ENCODE measurements at places on chromosomes 16 and 17.
A peak's percentile ranks its signal among the peaks of the same experiment; 100 is the strongest.

DNA sequence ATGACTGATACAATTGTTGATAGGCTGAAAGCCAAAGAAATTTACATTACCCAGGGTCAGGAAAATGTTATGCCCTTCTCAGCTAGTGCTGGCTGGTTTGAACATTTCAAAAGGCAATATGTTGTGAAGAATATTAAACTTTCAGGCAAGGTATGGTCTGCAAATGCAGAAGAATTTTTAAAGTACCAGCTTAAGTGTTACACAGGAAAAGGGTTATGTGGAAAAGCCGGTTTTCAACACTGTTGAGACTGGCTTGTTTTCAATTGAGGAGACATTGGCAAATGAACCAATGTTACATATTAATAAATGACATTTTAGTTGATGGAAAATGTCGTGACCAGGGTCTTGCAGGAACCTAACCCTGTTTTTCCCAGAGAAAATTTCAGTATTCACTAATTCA is 215.8 kb upstream of the TBX2 start:
- DNase-seq: no peak

GRCh38 chr16:53115047-53115446 is 60.3 kb downstream of the CHD9 start:
- DNase-seq: no peak

DNA sequence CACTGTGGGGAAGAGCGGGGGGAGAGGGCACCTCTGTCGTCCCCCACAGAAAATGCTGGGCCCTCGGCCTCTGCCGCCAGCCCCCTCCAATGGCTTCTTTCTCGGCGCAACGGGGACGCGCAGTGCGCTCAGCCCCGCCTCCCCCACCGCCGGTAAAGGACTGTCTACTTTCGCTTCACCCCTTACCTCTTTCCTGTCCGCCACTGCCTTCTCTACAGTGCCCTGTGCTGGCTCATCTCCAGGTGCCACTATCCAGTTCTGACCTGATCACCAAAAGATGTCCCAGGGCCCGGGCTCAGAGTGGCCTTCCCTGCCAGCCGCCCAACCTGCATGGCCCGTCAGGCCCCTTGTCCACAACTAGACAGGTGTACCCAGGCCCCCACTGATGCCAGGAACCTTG is 7.3 kb downstream of the ENDOV start:
- no peak for DNase-seq

GRCh38 chr16:17345043-17345442 is 125.7 kb downstream of the XYLT1 start:
- DNase-seq: no peak

- DNase-seq: no peak
Observed at GRCh38 chr17:46167826-46168569, 25.2 kb downstream of the KANSL1 start.

DNA sequence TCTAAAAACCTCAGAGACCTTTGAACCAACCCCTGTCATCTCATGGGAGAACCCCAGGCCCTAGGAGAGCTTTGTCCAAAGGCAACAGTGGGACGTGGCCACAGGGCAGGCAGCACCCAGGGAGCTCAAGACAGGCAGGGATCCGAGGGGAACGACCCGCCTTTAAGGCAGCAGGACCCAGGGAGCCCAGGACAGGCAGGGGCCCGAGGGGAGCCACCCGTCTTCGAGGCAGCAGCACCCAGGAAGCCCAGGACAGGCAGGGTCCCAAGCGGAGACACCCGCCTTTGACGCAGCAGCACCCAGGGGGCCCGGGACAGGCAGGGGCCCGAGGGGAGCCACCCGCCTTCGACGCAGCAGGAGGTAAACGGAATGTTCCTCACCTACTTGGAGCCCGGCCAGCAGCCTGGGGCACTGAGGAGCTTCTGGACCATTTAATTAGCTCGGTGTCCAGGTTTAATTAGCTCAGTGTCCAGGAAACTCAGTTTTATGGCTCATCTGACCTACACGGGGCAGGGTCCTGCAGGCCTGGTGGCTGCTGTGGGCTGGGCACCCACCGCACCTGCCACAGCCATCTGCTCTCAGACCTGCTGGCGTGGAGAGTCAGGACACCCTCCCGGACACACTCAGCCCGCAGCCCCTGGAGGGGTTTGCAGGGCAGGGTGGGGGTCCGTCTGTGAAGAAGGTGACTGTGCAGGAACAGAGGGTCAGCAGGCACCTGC is 24.4 kb downstream of the PIEZO1 start:
- no peak for DNase-seq

DNA sequence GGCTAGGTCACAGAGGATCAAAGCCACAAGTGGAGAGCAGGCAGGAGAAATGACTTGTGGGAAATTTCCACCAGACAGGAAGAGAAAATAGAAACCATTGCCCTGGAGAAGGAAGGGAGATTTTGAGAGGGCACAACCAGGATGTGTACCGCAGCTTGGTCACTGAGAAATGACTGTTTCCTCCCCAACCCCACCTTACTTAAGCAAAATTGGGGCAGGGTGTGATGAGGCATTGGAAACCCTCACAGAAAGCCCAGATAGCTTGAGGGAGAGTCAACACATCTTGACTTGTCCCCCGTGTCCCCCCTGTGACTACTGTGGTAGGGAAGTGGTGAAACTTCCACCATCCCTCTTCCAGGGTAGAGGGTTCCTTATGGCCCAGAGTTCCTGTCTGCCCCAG is 113.5 kb upstream of the FAM20A start:
- DNase-seq: no peak

GRCh38 chr17:45098869-45099616 is 33.3 kb downstream of the PLCD3 start:
- peak; percentile 88 for DNase-seq

DNA sequence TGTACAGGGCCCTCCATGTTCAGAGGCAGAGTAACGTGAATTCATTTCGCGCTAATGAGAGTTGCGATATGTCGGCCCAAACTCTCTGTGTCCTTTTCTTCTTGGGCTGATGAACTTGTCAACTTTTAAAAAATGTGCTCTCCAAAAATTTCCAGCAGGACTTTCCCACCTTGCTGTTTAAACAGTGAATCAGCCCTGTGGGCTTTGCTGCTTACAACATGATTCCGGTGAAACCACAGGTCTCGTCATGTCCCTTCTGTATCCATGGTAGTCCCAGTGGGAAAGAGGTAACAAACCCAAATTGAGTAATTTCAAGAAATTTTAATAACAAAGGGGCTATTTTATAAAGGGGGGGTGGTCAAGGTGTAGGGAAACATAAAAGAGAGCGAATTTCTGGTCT is 612.9 kb downstream of the MAF start:
- no peak for DNase-seq

DNA sequence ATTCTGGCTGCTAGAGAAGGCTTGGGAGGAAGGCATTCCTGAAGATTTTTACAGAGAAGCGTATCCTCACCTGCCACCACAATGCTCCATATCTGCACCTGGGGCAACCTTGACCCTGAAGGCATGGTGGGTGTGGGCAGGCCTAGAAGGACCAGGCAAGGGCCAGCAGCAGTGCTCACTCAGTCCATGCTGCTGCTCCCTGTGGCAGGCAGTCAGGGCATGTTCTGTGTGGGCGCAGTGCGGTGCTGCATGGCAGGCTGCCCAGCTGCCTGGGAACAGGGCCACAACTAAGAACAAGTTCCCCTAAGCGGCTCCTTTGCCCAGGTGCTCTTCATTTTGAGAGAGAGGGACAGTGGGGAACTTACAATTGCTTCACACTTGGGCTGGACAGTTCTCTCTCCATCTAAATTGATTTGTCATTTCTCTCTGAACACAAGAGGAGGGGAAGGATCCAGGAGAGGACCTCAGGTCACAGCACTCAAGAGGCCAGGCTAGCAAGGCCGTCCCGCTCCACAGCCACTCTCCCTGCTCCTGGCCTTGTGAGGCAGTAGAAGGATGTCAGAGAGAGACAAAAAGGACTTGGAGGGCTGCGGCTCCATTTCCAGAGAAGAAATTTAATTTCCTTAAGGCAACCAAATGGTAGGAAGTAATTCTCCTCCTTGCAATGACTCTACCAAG is 158.8 kb downstream of the AATF start:
- DNase-seq: no peak
